Activated naive CD4-positive, alpha-beta T cell (primary cell): ENCODE measurements at places on chromosomes 6 and 20.

DNA sequence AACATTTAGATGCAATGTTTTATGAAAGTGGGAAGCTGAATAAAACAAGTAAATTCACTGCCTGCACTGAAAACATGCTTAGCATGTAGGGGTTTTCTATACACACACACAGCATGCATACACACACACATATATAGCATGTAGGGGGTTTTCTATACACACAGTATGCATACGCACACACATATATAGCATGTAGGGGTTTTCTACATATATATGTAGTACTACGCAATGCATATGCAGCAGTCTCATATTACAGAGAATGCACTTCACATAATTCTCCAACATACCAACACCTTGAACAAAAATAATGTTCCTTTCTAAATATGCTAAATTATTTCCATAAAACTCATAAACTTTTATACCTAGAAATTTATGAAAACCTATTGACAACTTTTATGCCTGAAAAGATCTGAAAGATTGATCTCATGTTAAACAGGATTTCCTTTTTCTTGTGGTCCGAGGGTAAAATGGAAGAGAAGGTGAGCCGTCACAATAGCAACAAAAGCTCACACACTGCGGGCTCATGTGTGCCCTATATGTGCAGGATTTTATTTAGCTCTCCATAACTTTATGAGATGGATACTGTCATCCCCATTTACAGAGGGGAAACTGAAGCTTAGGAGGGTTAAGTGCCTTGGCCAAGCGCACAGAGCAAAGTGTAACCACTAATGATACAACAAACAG is 81.9 kb upstream of the TULP1 start:
- no peak for DNase-seq

GRCh38 chr6:7479801-7480266 is 61.6 kb upstream of the DSP start:
- DNase-seq = no peak

GRCh38 chr6:107987805-107988204 is 29.8 kb upstream of the SEC63 start:
- DNase-seq = no peak

DNA sequence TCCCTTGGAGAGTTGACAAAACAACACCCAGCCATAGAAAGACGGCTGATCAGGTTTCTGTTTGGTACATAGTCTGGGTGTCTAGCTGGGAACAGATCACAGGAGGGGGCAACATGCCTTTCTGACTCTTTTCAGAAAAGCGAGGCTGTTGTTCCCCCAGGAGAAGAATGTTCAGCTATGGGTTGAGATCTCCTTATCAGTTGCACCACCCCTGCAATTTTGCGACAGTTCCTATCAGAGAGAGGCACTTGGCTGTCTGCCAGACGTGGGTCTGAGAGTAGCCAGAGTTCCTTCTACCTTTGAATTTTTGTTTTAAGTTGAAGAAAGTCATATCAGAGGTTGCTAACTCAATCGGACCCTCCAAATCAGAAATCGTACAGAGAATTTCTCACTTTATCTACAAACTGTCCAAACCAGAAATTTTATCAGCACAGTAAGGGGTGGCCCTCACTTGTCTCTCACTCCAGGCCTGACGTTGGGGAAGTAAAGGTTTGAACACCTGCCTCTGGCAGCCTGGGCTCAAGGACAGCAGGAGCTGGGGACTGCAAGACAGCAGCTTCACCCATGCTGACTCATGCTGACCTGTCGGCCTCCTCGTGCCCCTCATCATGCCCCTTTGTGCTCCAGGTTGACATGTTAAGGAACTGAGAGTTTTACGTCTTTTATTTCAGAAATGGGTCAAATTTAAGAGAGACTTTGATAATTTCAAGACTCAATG is 42.3 kb downstream of the TMC2 start:
- no peak for DNase-seq

- no peak for DNase-seq
These were observed 179.7 kb upstream of the MYLIP start for GRCh38 chr6:15948930-15949900.

DNA sequence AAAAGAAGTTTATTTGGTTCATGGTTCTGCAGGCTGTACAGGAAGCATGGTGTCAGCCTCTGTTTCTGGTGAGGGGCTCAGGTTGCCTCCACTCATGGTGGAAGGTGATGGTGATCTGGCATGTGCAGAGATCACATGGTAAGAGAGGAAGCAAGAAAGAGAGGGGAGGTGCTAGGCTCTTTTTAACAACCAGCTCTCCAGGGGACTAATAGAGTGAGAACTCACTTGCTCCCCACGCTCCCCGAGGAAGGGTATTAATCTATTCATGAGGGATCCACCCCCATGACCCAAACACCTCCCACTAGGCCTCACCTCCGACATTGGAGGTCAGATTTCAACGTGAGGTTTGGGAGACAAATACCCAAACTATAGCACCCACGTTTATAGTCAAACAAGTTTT is 4.0 kb upstream of the GJB7 start:
- DNase-seq = no peak
